ENCODE measurements at places on chromosomes 12 and 14.

DNA sequence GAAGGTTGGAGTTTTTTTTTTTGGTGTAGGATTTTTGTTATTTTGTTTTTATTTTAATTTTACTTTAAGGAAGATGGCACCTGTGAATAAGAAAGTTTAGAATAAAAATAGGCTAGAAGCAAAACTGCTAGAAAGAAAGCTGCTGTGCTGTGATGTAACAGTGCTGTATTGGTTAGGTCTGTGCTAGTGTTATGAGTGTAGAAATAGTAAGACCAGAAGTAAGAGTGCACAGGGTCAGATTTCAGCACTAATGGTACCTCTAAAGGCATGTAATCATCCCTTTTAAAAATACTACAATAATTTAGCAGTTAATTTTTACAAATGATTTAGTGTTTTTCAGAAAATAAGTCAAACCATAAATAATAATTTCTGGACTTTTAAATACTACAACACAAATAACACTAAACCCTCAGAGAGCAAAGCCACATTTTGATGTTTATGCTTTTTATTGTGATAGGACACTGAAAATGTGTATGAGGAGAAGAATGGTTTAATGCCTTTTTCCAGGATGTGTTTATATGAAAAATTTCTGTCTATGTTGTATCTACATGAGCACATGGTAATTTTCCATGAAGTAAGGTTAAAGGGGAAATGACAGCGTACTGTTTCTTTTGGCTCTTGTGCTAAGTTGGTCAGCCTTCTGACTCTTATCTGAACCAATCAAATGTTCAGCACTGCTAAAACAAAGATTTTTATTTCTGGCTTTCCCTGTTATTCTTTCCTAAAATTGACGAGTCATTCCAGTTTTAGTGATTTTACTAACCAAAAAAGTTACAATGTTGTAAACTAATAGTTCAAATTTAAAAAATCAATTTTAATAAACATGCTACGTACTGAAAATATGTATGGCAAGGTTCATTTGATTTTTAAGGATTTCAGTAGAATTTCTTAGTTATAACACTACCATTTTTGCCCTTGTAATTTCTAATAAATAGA, 96.1 kb downstream of the PPHLN1 start:
- DNase-seq: no peak

DNA sequence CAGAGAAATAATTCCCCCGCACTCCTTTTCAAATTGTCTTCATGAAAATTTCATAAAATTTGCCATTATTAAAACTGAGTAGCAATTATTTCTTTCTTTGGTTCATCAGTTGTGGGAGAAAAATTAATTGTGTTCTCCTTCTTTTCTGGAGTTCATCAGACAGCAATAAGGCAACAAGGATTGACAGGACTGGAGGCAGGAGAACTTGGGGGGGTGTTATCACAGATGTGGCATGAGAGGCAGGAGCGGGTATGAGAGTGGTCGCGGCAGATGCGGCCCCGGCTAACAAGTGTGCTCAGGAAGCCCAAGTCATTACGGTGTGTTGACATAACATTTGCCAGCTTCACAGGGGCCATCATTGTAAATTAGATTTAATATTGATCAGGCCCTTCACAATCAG, 306.6 kb upstream of the TMPO start:
- no peak for DNase-seq

- DNase-seq: no peak
Observed at GRCh38 chr12:100717733-100718067, 76.9 kb upstream of the ANO4 start.

GRCh38 chr12:77772676-77773298, 57.9 kb upstream of the NAV3 start:
- DNase-seq: no peak

DNA sequence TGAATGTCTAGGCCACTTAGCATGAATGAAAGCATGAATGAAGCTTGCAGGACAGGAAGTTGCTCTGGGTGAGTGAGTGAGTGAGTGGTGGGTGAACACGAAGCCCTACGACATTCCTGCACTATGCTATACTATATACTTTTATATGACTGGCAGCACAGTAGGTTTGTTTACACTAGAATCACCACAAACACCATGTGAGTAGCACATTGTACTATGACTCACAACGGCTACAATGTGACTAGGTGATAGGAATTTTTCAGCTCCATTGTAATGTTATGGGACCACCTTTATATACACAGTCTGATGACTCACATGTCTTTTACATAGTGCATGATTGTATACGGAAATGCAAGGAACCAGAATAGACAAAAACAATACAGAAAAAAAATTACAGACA, 1480.2 kb downstream of the AACS start:
- DNase-seq: no peak

GRCh38 chr14:21475767-21476522, 814 bp downstream of the RAB2B start:
- DNase-seq: no peak

Data from GM04503 (cell line).